Glomerular endothelial cell (primary cell): ENCODE measurements at places on chromosomes 13 and 19. TPM values are rescaled to one million over a fixed set of nuclear protein-coding genes. Genes with fewer than 3 reads are reported as not detected.

DNA sequence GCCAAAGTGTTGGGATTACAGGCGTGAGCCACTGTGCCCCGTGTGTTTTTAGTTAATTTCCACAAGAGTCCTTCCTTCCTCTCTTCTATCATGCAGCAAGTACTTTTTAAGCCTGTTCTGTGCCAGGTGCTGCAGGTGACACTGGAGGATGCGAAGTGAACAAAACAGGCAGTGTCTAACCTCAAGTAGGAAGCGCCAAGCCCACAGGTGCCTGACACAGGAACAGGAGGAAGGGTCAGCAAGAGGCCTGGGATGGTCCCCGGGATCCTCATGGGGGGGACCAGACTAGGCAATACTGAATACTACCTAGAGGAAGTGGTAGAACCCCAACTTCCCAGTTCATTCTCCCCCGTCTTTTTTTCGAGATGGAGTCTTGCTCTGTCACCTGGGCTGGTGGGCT is 1.8 kb upstream of the CALR start:
- no peak for DNase-seq

DNA sequence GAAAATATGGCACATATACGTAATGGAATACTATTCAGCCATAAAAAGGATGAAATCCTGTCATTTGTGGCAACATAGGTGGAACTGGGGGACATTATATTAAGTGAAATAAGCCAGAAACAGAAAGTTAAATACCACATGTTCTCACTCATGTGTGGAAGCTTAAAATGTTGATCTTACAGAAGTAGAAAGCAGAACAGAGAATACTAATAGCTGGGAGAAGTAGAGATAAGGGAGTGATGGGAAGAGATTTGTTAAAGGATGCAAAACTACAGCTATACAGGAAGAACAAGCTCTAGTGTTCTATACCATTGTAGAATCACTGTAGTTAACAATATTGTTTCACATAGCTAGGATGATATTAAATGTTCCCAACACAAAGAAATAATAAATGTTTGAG is 68.1 kb downstream of the RUBCNL start:
- no peak for DNase-seq

- no peak for DNase-seq
These were observed 134.9 kb downstream of the FGF9 start for GRCh38 chr13:21805733-21806132.

The CYP2S1 gene
- 0.88 and 9.1 TPM in 2 replicates for total RNA-seq

The ICAM5 gene
- total RNA-seq, result 0.06 TPM in 1 of 2 replicates, not detected in the other

The TPTE2 gene
- total RNA-seq, result not detected in 2 replicates

DNA sequence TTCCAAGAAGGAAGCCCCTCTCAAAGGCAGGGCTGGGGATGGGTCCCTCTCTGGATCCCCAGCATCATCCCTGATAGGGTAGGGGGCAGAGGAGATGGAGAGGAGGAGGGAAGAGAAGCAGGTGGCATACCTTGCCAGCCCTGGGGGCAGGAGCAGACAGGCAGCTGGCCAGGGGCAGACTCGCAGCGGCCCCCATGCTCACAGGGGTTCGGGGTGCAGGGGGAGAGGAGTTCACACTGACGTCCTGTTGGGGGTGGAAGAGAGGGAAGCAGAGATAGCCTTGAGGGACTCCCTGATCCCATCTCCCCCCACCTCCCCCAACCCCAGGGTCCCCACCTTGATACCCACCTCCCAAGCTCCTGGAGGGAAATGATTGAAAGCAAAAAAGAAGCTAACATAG is 16.0 kb downstream of the NOTCH3 start:
- DNase-seq, result no peak

GRCh38 chr19:38162094-38162493 is 61.9 kb downstream of the DPF1 start:
- DNase-seq, result no peak

DNA sequence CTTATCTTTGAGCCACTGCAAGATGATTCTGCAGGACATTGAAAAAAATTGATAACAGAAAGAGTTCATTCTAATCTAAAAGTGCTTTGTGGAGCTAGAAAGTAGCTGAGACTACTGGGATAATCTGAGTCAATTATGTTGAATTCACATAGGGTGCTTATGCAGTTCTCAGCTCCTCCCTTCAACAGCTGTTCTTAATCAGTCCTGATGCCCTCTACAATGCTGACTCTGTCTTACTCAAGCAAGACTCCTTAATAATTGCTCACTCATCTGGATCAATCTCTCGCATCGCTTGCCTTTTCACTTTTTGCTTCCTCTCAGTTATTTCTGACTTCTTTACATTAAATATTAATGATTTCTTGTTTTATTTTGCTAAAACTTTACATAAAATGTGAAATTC is 182.1 kb downstream of the PCDH17 start:
- DNase-seq, result no peak

The WASF3 gene
- 9.4 and 15.6 TPM in 2 replicates for total RNA-seq

The MYO1F gene
- total RNA-seq, result 0.15 and 0.23 TPM in 2 replicates

The FRY gene
- 18.2 and 20.2 TPM in 2 replicates for total RNA-seq
